ENCODE measurements at places on chromosomes 2 and 18.
A peak's percentile ranks its signal among the peaks of the same experiment; 100 is the strongest.

- DNase-seq, result no peak
Measured at GRCh38 chr2:136119717-136120675, 2.0 kb upstream of the CXCR4 start.

DNA sequence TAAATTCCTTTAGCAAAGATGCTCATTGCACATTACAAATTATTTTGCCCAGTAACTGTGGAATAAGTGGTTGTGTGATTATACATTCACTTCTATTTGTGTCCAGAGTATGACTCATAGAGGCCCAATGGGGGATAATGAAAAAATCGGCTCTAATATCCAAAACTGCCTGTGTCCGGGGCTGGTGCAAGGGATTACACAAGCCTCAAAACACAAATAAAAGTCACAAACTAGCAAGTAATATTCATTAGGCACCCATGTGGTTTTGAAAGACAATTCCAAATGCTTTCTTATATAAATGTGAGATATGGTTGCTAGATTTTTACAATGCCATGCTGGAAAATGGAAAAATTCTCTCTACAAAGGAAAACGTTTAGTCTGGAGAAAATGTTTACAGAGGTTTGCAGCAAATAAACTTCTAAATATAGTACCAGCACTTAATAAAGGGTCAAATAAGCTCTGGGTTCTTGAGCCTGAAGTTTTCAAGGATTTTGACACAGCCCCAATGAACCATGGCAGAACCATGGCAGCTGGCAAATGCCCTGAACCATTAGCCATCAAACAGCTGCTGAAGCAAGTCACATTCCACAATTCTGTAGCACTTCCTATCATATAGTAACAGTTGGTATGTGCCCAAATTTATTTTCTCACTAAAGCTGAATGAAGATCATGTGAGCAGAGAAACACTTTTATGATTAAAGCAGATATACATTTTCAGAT lies 40.5 kb downstream of the IRS1 start:
- DNase-seq, result peak; percentile 89

DNA sequence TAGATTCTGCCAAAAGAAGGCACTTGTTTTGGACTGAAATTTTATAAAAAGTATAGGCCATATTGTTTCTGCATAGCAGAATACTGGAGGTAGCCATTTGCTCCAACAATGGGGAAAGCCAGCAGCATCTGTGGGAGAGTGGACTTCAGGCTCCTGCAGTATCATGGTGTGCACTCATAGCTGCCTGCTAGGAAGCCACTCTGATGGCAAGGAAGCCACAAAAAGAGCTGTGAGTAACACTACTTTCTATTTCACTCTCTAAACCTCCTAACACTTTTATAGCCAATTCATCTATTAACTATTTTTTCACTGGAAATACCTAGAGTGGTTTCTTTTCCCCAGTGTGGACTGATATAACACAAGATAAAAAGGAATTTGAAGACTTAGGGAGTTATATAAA lies 144.4 kb upstream of the KCNJ3 start:
- DNase-seq, result no peak

DNA sequence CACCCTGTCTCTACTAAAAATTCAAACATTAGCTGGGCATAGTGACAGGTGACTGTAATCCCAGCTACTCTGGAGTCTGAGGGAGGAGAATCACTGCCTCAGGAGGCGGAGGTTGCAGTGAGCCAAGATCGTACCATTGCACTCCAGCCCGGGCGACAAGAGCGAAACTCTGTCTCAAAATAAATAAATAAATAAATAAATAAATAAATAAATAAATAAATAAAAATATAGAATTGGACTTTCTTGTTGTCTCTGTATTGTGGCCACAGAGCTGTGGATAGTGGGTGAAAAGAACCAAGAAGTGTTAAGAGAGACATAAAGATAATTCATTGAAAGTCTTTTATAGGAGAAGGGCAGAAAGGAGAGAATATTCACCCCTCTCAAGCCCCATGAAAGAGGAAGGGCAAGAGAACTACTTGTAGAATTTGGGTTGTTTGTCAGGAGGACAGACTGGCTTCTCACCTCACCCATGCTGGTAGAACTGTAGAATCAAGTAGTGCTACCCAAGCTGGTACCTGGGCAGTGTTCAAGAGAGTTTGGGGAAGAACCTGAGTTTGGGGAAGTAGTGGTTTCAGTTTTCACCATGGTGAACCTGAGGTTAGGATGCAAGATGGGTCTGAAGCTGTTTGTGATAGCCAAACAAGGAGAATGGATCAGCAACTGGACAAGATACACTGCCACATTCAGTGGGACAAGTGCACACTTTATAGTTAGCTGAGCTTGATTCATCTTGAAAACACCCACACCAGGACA lies 256.5 kb downstream of the CD226 start:
- DNase-seq, result no peak

- DNase-seq, result no peak
Measured at GRCh38 chr2:47259829-47260228, 104.7 kb upstream of the STPG4 start.

Measured in muscle of leg (tissue), 16 donors.